ENCODE measurements at places on chromosomes 11 and 22.

DNA sequence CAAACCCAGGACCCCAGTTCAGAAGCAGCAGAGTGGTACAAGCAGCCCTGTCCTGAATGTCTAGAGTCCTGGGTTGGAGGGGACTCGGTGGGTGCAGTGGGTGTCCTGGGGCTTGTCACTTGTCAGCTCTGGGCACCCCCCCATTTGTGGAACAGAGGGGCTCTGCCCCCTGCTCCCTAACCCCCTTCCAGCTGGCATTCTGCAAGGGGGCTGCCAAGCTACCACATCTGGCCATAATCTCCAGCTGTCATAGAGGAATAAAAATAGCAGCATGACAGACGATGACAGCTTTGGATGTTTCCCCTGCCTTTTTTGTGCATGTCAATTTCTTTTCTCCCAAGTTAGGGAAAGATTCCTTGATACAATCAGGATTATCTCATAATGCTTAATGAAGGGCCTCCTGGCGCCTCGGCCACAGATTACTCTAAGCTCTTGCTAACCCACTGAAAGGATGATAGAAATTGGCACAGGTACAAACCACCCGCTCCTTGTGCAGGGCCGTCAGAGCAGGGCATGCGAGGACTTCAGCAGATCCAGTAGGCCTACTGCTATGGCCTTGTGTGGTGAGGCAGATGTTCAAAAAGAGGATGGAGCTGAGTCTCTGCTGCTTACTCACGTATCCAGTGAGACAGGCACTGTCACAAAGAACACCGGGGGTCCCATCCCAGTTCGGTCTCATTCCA, 83.0 kb downstream of the ISX start:
- no peak for DNase-seq

- peak; percentile 64 for DNase-seq
Observed at GRCh38 chr11:82989628-82990404, 81.9 kb downstream of the RAB30 start.

DNA sequence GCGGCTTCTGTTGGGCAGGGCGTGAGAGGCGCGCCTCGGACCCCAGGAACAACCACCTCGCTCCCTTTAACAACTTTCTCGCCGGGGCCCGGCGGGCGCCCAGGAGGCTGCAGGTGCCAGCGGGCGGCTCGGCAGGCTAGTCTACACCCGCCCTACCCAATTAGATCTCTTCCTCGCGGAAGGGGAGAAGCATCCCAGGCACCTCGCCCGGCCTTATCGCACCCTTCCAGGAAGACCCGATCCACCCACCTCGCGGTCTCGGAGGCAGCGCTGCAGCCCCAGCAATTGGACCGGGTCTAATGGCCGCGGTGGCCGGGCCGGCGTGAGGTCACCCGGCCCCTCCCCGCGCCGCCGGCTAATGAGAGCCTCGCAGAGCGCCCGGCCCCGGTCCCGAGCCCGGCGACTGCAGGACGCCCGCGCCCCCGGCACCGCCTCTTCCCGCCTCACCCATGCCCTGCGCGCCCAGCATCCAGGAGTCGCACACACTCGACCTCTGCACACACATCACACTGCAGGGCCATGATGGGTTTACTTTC, at the start of gene PLAAT3:
Gene PLAAT3 (minus strand): TSS at position 298 of the 536 bp plus-strand sequence. CDS start 419 bp downstream, outside the sequence.
- peak; percentile 78 for DNase-seq

- DNase-seq, result no peak
Observed at GRCh38 chr11:117278347-117278746, 12.8 kb upstream of the BACE1-AS start.

DNA sequence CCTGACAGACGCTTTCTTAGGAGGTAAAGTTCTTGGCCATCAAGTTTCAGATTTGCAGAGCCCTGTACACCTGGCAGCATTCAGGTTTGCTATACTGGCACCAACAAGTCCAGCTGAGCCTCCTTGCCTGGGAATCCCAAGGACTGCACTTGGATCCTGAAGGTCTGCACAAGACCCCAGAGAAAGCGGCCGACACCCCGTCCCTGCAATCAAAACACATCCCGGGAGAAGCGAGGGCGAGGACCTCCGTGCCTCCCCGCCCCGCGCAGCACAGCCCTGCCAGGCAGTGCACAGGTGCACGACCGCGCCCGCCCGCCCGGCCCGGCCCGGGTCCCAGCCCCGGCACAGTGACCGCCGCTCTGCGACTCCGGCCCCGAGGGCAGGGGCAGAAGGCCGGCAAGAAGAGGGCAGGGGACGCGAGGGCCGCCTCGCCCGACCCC, 559 bp downstream of the MRTFA start:
- DNase-seq, result no peak

GRCh38 chr11:32439501-32440210, 4.3 kb upstream of the WT1 start:
- DNase-seq, result no peak

DNA sequence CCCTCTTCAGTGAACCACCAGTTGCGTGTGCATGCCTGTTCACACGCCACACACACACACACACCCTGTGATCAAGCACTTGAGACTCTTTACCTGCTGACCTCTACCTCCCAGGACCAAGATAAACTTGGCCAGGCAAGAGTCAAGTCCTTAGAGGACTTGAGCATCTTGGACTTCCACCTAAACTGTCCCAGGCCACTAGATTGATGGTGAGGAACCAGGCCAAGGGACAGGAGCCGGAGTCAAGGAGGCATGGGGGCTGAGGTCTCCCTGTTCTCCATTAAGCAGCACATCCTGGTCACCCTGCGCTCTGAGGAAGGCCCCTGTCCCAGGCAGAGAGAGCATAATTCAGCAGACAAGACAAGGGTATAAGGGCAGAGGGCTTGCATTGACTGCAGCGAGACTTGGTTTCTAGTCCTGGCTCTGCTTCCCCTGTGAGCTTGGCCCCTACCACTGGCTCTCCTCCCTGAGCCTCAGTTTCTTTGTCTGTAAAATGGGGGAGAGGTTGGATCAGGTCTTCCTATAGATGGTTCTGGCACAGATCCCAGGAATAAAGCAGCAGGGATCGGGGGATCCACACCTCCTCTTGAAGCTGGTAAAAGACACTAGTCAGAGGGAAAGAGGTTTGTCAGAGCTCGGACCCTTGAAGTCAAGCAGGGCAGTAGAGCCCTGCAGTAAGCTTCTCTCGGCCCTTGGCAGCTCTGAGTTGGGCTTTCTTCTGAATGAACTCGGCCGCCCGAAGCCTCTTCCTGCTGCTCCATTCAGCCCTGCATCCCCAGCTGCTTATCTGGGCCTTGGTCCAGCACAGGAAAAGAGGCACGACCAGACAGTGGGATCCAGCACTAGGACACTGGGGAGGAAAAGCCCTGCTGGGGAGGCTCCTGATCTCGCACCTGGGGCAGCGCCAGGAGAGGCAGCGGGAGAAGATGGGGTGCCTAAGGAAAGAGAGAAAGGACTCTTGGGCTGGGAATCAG, 2.0 kb downstream of the CREB3L1 start:
- DNase-seq, result peak; percentile 65

GRCh38 chr22:42906605-42907348, 49.7 kb upstream of the ARFGAP3 start:
- no peak for DNase-seq

DNA sequence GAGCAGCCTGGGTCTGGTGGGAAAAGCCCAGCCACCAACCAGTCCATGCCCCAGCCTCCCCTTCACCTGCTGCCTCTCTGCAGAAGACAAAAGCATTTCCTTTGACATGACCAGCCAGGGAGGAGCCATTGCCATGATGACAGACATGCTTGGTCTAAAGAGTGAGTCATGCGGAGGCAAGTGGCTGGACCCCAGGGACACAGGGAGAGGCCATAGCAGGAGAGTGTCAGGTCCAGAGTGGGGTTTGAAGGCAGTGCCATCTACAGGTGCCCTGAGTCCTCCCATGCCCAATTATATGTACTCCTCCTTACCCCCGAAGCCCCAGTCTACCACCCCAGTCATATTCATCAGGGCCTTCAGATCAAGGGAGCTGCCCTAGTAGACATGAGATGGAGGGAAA, 67.4 kb downstream of the SCN3B start:
- no peak for DNase-seq

DNA sequence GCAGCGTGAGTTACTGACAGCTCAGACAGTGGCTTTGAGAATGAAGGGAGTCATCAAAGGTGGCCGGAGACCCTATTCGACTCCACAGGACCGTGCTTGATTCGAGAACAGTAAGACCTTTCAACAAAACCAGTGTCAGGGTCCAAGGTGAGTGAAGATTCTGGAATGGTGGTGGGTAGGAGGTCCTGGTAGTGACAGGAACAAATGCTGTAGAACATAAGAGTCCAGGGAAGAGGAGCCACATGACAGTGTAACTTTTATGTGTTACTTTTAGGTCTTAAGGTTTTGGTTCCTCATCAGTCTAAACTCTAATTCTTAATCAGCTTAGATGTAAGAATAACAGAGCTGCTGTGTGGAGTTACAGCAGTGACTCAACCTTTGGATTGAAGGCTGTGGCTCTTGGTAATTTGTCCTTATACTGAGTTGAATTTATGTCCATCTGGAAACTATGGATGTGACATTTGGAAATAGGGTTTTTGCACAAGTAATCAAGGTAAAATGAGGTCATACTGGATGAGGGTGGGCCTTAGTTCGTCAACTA, 1.8 kb downstream of the TBC1D22A start:
- no peak for DNase-seq

DNA sequence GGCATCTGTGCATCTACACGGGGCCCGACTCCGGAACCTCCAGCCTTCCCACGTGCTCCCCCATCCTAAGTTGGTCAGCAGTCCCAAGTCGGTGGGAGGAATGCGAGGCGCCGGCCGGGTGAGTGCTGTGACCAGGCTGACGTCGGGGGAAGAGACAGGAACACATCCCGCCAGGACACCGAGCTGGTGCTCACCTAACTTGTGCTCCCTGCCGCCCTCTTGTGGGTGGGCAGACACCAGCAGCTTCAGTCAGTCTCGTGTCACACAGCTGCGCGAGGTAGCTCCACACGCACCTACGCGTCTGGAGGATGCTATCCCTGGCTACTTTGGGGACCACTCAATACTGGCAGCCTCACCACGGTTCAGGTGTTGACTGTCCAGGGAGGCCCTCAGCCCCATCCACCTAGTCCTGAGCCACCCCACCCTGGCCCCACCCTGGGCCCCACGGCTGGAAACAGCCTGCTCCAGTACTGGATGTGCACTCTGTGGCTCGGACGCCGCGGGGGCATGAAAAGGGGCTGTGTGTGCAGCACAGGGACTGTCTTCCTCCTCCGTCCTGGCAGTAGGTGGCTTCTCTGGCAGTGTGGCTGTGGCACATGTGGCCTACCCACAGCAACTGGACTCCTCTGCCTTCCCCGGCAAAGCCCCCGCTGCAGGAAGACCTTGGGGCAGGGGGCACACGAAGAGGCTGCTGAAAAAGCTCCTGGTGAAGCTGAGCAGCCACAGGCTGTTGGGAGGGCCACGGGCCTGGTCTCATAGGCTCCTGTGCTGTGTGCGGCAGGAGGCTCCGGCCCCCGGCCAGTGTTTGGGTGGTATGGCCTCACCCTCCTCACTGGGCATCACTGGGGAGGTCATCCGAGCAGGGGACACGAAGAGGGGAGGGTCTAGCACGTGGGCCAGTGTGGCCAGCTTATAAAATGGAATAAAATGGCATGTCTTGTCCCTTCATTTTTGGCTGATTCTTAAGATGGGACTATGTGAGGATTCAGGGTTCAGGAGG, 11.2 kb upstream of the BID start:
- DNase-seq, result no peak

DNA sequence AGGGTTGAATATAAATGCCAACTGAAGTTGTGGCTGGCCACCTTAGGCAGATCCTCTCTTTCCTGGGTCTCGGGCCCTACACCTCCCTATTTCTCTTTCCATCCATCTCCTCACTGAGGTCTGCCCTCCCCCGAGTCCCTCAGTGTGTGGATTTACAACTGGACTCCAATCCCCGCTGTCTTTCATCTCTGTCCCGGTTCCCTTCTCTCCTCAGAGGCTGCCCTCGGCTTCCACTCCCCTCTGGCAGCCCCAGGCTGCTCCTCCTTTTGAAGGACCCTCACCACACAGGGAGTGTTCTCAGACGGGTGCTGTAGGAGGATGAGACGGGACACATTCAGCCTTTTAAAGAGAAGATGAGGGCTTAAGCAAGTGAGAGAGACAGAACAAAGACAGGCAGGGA, 167.1 kb downstream of the ST3GAL4 start:
- DNase-seq, result no peak

DNA sequence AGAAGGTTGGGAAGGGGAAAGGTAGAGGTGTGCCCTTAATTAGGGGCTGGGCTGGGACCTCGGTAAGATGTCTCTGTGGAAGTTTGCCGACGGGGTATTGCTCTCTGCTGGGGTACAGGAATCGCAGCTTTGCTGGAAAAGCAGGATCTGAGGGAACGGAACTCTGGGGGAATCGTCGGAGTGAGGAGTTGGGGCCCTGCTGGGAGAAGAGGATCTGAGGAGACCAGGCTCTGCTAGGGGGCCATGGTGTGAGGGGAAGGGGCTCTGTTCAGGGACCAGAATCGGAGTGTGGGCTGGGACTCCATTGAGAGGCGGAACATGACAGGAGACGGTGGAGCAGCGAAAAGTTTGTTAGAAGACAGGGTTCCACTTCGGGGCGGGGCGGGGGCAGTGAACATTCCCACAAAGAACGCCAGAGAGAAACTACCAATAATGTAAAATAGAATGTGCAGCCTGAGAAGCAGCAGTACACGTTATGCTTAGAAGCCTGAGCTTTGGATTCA, 456 bp downstream of the AAMDC start:
- peak; percentile 24 for DNase-seq

All from pons (tissue), 1 donor.